ENCODE measurements at places on chromosomes 11 and 22.

DNA sequence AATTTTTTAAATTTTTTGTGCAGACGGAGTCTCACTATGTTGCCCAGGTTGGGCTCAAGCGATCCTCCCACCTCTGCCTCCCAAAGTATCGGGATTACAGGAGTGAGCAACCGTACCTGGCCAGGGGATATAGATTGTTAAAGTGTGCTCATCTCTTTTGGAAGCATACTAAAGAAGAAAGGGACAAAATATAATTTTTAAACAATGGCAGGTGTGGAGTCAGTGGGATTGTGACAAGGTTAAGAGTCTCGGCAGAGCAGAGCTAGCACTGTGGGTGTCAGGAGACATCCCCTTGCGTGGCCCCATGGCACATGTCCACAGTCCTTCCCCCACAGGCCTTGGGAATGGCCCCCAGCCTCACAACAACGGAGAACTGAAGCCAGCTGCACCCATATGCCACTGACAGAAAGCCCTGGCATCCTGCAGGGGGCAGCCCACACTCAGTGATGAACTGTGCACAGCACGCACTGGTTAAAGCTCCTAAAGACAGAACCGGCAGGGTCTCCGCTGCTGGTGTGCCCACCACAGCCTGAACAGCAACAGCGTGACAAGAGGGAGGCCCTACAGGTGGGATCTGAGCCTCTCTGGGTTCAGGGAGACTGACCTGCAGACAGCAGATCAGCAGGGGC lies 29.9 kb downstream of the SERPIND1 start:
- no peak for DNase-seq

DNA sequence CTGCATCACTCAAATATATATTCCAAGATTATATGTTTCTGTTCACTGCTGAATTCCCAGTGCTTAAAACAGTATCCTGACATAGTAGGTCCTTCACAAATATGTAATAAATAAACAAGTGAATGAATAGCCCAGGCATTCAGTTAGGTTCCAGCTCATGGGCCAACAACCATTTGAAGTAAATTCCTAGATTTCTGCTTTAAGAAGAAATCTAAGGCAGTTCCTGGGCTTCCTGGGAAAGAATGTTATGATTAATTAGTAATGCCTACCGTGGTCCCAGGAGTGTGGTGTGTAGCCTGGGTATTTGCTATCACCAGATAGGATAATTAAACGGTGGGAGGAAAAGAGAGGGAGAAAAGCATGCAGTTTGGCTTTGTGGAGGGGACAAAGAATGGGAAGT lies 576.8 kb downstream of the SOX6 start:
- DNase-seq, result no peak

- no peak for DNase-seq
Observed at GRCh38 chr22:50243685-50244419, 971 bp downstream of the TUBGCP6 start.

DNA sequence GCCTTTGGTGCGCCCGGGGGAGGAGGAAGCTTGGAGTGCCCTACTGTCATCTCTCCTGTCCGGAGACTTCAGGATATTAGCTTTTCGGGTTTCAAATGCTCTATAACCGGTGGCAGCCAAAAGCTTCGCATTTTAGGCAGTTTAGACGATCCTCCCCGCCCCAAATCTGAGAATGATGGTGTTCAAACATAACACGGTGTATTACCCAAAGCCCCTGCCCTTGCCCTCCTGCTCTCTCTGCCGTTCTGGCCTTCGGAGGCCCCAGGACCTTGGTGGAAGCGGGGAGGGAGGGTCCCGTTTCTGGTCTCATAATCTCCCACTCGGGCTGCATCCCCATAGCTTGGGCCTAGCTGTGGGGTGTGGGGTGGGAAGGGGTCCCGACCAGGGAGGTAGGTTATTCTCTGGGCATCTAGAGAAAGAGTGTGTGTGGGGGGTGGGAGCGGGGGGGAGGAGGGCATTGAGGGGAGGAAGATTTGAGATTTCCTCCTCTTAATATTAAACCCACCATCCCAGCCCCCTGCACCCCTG lies 2.3 kb downstream of the PKNOX2 start:
- DNase-seq, result no peak

Data from germinal center (tissue), 1 donor.